ENCODE measurements at places on chromosomes 4 and X.
A peak's percentile ranks its signal among the peaks of the same experiment; 100 is the strongest.

DNA sequence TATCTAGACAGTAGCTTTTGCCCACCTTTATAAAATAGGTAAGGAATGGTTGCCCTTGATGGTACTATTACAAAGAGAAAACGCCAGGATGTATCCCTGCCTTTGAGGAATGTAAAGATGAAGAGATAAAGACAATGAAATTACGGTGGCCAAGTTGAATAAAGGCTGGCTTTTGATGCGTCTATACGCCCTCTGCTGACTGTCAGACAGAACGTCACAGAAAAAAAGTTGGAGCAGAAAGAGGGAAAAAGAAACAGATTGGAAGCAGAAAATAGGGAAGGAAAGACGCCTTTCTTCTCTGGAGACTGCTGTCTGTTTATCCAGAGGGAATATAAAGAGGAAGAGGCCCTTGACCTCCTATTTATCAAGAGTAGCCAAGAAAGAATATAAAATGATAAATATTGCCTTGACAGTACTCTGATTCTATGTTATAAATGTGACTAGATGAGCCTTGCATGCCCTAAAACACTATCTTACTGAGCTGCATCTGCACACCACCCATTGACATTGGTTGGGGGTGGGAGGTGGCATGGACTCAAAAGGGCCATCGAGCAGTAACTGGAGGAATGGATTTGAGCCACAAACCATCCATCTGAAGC, 30.6 kb downstream of the PCDH19 start:
- DNase-seq, result peak; percentile 6

GRCh38 chrX:131783555-131784308, 239.4 kb upstream of the STK26 start:
- no peak for DNase-seq

DNA sequence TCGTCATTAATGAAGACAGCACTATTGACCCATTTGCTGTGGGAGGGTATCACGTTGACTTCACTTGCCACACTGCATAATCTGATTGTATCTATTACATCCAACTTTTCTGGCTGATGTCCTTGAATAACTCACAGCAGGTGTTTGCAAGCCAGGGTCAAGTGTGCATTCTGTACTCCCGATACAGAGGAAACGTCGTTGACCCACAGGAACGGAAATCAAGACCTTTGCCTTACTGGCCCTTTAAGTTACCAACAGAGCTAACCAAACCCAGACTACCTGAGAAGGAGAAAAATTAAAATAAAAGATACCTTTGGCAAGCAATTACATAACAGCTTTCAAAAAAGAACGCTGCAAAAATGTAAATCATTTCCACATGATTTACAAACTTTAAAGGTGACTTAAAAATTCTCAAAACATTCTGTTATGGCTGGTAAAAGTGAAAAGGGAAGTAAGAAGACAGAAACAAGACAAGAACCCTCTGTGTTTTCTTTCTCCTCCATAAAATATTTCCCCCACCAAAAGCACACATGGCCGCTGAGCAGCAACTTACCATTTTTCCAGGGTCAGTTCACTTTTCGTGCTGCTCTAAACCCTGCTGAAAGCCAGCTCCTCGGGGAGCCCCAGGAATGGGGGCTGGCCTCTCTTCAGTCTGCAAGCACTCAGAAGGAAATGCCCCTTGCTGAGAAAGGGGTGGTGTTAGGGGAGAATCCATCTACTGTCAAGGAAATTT, 6.5 kb upstream of the SHISA3 start:
- no peak for DNase-seq

- DNase-seq, result no peak
Measured at GRCh38 chr4:159150821-159151390, 48.0 kb downstream of the RAPGEF2 start.

Measured in NCI-H1092 treated with DMSO at 0.1 percent for 48 hours (cell line).